ENCODE measurements at places on chromosomes 12 and 14. TPM values are rescaled to one million over a fixed set of nuclear protein-coding genes. Genes with fewer than 3 reads are reported as not detected.
A peak's percentile ranks its signal among the peaks of the same experiment; 100 is the strongest.

The KRT85 gene
- total RNA-seq: not detected

The PIK3C2G gene
- total RNA-seq: not detected

The ZFHX2 gene
- 0.28 TPM for total RNA-seq

The LRRC43 gene
- total RNA-seq: 0.66 TPM

- H3K27ac ChIP-seq: no peak overlapping the region
- no peak overlapping the region for H3K4me3 ChIP-seq
- DNase-seq: no peak
- H3K27me3 ChIP-seq: no peaks in the 10 kb centered on the region
Measured at GRCh38 chr12:124506145-124506831, 61.1 kb downstream of the NCOR2 start.

DNA sequence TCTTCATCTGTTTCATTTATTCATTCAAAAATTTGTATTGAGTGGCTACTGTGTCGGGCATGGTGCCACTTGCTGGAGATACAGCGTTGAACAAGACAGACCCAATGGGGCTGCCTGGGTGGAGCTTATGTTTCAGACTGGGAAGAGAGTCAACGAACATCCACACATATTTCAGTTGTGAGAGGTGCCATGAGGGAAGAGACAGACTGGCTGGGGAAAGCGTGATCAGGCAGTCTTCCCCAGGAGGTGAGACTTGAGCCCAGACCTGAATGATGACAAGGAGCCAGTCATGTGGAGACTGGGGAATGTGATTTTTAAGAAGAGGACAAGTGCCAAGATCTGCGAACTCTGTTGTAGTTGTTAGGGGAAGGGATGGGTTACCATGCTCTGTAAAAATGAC lies 12.2 kb downstream of the BICD1 start:
- no peaks in the 10 kb centered on the region for H3K36me3 ChIP-seq
- no peaks in the 10 kb centered on the region for H3K4me1 ChIP-seq
- no peak overlapping the region for H3K4me3 ChIP-seq
- DNase-seq: no peak

DNA sequence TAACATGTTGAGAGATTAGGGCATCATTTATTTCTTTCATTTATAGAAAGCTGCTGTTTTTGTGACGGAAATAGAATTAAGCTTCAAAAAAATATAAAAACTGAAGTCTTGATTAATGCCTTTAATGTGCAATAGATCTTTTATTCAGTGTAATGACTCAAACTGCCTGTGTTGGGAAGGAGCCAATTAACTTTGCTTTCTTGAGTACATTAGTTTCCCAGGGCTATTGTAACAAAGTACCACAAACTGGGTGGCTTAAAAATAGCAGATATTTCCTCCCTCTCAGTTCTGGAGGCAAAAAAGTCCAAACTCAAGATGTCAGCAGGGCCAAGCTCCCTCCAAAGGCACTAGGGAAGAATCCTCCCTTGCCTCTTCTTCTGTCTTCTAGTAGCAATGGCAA lies 36.6 kb downstream of the EID3 start:
- H3K27ac ChIP-seq: no peak overlapping the region
- no peak overlapping the region for H3K4me3 ChIP-seq
- no peaks in the 10 kb centered on the region for H3K4me1 ChIP-seq

GRCh38 chr14:67335781-67336180 lies 23.8 kb downstream of the ATP6V1D start:
- DNase-seq: no peak
- no peak overlapping the region for H3K4me3 ChIP-seq
- H3K27me3 ChIP-seq: no peaks in the 10 kb centered on the region
- peaks cover 70% of the 10 kb centered on the region for H3K36me3 ChIP-seq
- no peaks in the 10 kb centered on the region for H3K4me1 ChIP-seq

The ACOT6 gene
- total RNA-seq: not detected

- H3K27me3 ChIP-seq: peaks cover 4% of the 10 kb centered on the region
- no peaks in the 10 kb centered on the region for H3K4me1 ChIP-seq
- no peak overlapping the region for H3K27ac ChIP-seq
- no peaks in the 10 kb centered on the region for H3K36me3 ChIP-seq
Measured at GRCh38 chr12:117662220-117662619, 300.8 kb upstream of the NOS1 start.

The WNT5B gene
- not detected for total RNA-seq

- DNase-seq: no peak
- H3K4me3 ChIP-seq: peak overlapping the region; percentile 80
- no peaks in the 10 kb centered on the region for H3K27me3 ChIP-seq
- no peaks in the 10 kb centered on the region for H3K36me3 ChIP-seq
Measured at GRCh38 chr12:106358396-106359241, 1.1 kb downstream of the POLR3B start.

GRCh38 chr12:82383930-82384552 lies 25.7 kb downstream of the METTL25 start:
- H3K27ac ChIP-seq: no peak overlapping the region
- no peaks in the 10 kb centered on the region for H3K36me3 ChIP-seq
- H3K4me1 ChIP-seq: no peaks in the 10 kb centered on the region

DNA sequence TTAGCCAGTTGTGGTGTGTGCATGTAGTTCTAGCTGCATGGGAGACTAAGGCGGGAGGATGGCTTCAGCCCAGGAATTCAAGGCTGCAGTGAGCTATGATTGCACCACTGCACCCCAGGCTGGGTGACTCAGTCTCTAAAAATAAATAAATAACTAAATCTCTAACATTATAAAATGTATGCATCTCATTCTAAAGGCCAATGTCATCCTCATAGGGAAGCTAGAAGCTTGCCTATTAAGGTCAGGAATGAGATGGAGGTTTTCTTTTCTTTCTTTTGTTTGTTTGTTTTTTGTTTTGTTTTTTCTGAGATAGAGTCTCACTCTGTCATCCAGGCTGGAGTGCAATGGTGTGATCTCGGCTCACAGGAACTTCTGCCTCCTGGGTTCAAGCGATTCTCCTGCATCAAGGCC lies 48.8 kb upstream of the PAPLN start:
- H3K4me3 ChIP-seq: no peak overlapping the region
- DNase-seq: no peak
- no peaks in the 10 kb centered on the region for H3K4me1 ChIP-seq
- no peaks in the 10 kb centered on the region for H3K27me3 ChIP-seq

GRCh38 chr12:43108656-43109055 lies 443.3 kb downstream of the ADAMTS20 start:
- no peaks in the 10 kb centered on the region for H3K27me3 ChIP-seq
- no peaks in the 10 kb centered on the region for H3K36me3 ChIP-seq
- H3K27ac ChIP-seq: no peak overlapping the region
- DNase-seq: no peak
- no peaks in the 10 kb centered on the region for H3K4me1 ChIP-seq

The LHX5 gene
- total RNA-seq: not detected

GRCh38 chr14:32914391-32914790 lies 24.3 kb upstream of the NPAS3 start:
- no peak overlapping the region for H3K27ac ChIP-seq
- no peak for DNase-seq
- no peaks in the 10 kb centered on the region for H3K27me3 ChIP-seq
- no peaks in the 10 kb centered on the region for H3K4me1 ChIP-seq
- H3K36me3 ChIP-seq: no peaks in the 10 kb centered on the region
- H3K4me3 ChIP-seq: no peak overlapping the region

The POC1B gene
- total RNA-seq: 18.9 TPM

DNA sequence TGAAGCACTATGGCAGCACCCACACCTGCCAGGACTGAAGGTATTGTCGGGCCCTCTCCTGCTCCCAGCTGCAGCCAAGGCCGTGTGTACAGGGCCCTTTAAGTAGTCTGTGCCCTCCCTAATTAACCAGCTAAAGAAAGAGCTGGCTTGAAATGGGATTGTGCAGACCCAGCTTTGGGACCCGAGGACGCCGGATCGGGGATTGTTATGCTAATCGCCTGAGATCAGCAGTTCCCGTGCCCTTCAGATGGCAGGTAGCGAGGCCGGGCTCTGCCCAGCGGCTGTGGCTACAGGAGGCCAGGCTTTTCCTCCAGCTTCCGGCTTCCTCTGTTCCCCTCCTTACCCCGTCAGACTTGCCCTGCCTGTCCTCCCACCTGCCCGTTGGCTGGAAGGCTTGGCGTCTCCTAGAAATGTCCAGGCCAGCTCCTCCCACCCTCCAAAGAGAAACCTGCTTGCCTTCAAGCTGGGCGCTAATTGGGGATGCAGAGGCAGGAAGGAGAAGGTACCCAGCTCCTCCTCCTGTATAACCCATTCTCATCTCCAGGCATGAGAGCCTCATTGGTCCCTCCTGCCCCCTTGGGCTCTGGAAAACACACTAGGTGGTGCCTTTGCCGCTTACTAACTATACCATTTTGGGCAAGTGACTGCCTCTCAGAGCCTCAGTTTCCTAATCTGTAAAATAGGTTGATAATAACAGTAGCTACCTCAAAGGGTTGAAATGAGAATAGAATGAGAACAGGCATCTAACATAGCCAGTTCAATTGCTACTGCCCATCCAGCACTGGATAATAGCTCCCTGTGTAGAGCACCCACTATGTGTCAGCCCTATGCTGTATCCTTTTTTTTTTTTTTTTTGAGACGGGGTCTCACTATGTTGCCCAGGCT lies 25.8 kb upstream of the MSI1 start:
- H3K4me1 ChIP-seq: peaks cover 4% of the 10 kb centered on the region
- H3K27me3 ChIP-seq: peaks cover 41% of the 10 kb centered on the region
- no peaks in the 10 kb centered on the region for H3K36me3 ChIP-seq
- DNase-seq: no peak
- H3K4me3 ChIP-seq: no peak overlapping the region

DNA sequence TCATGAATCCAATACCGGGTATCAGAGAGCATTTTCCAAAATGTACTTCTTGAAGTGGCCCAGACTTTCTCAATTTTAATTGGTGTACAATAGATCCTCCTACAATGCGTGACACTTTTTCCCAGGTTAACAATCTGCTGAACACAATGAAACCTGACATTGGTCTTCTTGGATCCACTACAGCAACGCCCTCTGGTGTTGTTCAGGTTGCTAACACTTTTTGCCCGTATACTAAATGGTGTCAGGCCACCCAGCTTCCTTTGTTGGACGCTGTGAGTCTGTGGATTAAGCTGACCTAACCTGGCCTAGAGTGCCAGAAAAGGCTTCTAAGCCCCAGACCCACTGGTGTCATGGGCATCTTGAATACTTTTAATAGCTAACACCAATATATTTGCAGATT lies 89.2 kb downstream of the KCNK10 start:
- no peak overlapping the region for H3K4me3 ChIP-seq
- no peak for DNase-seq
- H3K4me1 ChIP-seq: no peaks in the 10 kb centered on the region
- no peak overlapping the region for H3K27ac ChIP-seq
- no peaks in the 10 kb centered on the region for H3K27me3 ChIP-seq

DNA sequence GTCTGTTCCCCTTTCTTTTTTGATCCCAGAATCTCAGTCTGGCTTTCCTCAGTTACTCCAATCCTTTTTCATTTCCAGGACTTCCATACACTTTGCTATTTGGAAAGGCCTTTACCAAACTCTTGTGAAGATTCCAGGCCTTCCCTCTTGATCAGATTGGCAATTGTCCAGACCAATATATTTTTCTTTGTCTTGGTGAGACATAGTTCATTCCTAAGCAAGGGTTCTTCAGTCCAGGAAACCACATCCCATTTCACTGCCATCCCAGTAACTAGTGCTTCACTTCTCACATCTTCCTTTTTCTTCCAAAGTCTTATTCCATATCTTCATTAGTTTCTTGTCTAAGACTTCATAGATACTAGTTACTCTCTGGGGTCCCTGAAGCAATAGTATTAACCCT lies 2.1 kb upstream of the PTPRQ start:
- no peak for DNase-seq
- H3K36me3 ChIP-seq: no peaks in the 10 kb centered on the region
- H3K27ac ChIP-seq: no peak overlapping the region
- H3K4me3 ChIP-seq: no peak overlapping the region
- no peaks in the 10 kb centered on the region for H3K27me3 ChIP-seq

- no peak for DNase-seq
- no peaks in the 10 kb centered on the region for H3K36me3 ChIP-seq
- H3K4me3 ChIP-seq: no peak overlapping the region
- H3K4me1 ChIP-seq: no peaks in the 10 kb centered on the region
- no peak overlapping the region for H3K27ac ChIP-seq
Measured at GRCh38 chr14:38187528-38187927, 20.2 kb upstream of the SSTR1 start.

DNA sequence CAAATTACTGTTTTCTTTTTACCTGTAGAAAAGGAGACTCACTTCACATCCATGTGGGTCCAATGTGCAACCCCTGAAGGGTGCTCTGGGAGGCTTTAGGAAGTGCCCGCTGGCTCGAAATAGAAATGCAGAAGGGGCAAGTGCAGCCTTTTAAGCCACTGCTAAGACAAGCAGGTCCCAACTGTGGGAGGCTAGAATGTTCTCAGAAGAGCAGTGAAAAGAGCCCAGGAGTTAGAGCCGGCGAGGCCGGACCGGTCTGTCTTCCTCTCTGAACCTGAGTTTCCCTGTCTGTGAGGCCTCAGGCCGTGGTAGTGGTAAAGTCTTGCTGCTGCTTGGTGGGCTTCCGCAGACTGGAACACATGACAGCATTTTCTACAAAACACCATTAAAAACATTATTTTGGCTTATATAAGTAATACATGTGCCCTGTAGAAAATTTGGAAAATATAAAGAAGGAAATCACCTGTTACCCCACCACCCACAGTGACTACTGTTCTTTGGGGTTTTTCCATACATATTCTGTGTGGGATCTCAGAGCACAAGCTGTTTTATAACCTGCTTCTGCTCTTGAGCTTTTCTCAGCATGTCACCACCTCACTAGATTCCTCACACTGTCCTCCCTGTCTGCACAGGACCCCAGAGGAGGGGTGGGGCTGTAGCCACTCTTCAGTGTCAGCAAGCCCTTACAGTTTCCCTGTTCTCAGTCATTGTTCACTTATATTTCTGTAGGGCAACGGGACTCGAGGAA lies 6.0 kb downstream of the CKB start:
- peaks cover 32% of the 10 kb centered on the region for H3K27me3 ChIP-seq
- H3K27ac ChIP-seq: no peak overlapping the region
- no peaks in the 10 kb centered on the region for H3K4me1 ChIP-seq
- H3K36me3 ChIP-seq: no peaks in the 10 kb centered on the region
- DNase-seq: no peak

DNA sequence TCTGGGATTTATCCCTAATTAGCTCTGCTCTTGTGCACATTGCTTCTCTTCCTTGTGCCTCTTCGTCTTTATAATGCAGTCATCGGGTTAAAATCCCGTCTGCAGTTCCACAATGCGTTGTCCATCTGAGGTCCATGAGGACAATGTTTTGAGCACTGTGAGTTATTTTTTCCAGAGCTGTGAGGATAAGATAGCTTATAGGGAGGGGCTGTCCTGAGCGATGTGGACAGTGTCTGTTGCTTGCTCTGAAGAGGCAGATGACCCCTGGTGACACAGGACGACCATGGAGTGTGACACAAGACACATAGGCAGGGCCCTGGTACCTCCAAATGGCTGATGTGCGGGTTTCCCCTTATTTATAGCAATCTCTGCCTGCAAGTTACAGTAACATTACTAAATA lies 132.5 kb downstream of the SMOC1 start:
- H3K27ac ChIP-seq: no peak overlapping the region
- DNase-seq: no peak
- H3K27me3 ChIP-seq: no peaks in the 10 kb centered on the region
- H3K36me3 ChIP-seq: no peaks in the 10 kb centered on the region
- H3K4me3 ChIP-seq: no peak overlapping the region
- H3K4me1 ChIP-seq: no peaks in the 10 kb centered on the region

GRCh38 chr12:40569626-40570179 lies 122.5 kb upstream of the CNTN1 start:
- H3K4me1 ChIP-seq: no peaks in the 10 kb centered on the region
- no peak overlapping the region for H3K4me3 ChIP-seq
- no peaks in the 10 kb centered on the region for H3K27me3 ChIP-seq
- DNase-seq: no peak
- no peak overlapping the region for H3K27ac ChIP-seq

The ISCU gene
- 149 TPM for total RNA-seq

The CACNA2D4 gene
- total RNA-seq: 11.3 TPM

- H3K36me3 ChIP-seq: no peaks in the 10 kb centered on the region
- H3K27me3 ChIP-seq: peaks cover 33% of the 10 kb centered on the region
- no peaks in the 10 kb centered on the region for H3K4me1 ChIP-seq
- no peak overlapping the region for H3K4me3 ChIP-seq
- no peak overlapping the region for H3K27ac ChIP-seq
- no peak for DNase-seq
Measured at GRCh38 chr12:111274777-111275176, 94.1 kb downstream of the PHETA1 start.

The BICD1 gene
- 19.3 TPM for total RNA-seq

All from T-cell (primary cell).